ENCODE measurements at places on chromosomes 3 and 15.

- no peak for DNase-seq
Observed at GRCh38 chr3:46719735-46720271, 2.1 kb upstream of the PRSS50 start.

GRCh38 chr3:194084284-194084683, 51.7 kb upstream of the HES1 start:
- DNase-seq: no peak

GRCh38 chr3:3753416-3753815, 45.8 kb upstream of the LRRN1 start:
- DNase-seq: no peak

DNA sequence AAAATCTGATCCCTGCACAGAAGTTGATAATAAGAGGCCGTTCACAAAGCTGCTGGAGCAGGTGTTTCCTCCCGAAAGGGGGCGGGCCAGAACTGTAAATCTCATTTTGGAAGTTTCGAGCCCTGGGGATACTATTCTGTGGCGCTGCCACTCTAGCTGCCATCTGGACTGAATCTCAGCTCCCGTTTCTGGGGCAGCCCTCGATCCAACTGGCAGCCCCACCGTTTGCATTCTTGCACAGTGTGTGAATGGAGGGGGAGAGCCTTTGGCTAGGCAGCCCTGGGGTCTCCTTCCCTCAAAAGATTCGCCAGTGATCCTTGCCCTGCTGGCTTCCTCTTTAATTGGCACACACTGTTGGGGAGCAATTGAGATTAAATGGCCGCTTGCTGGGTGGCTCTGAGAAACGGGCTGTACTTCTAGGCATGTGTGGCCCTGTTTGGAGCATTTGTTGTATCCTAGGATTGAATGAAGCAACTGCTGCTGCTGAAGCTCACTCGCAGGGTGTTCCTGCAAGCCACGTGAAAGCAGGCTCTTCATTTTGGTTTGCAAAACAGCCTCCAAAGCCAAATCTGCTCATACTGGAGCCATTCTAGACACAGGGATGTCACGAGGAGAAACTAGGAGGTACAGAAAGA, 57.2 kb upstream of the TOPAZ1 start:
- DNase-seq: no peak

DNA sequence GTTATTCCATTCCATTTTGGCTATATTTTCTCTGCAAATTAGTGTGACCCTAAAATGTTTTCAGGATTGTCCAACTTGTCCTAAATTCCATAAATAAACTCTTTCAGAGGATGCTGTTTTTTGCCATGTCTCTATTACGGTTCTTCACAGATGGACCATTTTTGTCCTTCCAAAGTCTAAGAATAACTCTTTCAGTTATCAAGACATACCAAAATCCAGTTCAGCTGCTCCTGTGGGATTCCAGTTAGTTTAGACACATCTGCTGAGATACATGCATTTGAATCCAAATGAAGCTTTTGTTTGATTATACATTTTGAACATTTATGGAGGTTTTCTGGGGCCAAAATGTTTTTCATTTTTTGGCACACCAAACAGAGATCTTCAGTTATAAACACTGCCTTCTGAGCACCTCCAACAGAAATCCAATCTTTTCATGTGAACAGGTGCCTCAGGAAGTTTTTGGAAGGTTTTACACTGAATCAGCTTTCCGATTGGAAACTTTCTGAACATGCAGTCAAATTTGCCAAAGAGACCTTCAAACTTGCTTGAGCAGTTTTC, 80.7 kb downstream of the TIGIT start:
- DNase-seq: no peak

GRCh38 chr3:25540273-25540672, 112.2 kb downstream of the RARB start:
- no peak for DNase-seq

- no peak for DNase-seq
Observed at GRCh38 chr3:67883766-67884165, 229.4 kb upstream of the SUCLG2 start.

GRCh38 chr3:112004187-112004586, 5.5 kb downstream of the TAGLN3 start:
- DNase-seq: no peak

Measured in activated CD4-positive, alpha-beta T cell treated with anti-CD3 and anti-CD28 coated beads, Interleukin-2, amount 50 U/mL, for 4 hours (primary cell).